ENCODE measurements at places on chromosomes 7 and 10.
A peak's percentile ranks its signal among the peaks of the same experiment; 100 is the strongest.

- DNase-seq, result no peak
These were observed 207.6 kb downstream of the AHR start for GRCh38 chr7:17506095-17506494.

GRCh38 chr10:11035301-11035991 is 17.8 kb downstream of the CELF2 start:
- DNase-seq, result peak; percentile 62

GRCh38 chr7:127647636-127648035 is 4.4 kb upstream of the SND1 start:
- DNase-seq, result no peak

DNA sequence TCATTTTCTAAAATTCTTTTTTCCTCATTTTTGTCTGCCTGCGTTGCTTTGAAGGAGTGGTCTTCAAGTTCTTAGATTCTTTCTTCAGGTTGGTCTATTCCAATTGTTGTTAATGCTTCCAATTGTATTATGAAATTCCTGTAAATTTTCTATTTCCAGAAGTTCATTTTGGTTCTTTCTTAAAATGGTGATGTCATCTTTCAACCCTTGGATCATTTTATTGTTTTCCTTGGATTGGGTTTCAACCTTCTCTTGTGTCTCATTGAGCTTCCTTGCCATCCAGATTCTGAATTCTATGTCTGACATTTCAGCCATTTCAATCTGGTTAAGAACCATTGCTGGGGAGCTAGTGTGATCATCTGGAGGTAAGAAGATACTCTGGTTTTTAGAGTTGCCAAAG is 33.1 kb downstream of the PNLIPRP2 start:
- no peak for DNase-seq

- DNase-seq, result no peak
These were observed 54.4 kb downstream of the MTPAP start for GRCh38 chr10:30294476-30295240.

DNA sequence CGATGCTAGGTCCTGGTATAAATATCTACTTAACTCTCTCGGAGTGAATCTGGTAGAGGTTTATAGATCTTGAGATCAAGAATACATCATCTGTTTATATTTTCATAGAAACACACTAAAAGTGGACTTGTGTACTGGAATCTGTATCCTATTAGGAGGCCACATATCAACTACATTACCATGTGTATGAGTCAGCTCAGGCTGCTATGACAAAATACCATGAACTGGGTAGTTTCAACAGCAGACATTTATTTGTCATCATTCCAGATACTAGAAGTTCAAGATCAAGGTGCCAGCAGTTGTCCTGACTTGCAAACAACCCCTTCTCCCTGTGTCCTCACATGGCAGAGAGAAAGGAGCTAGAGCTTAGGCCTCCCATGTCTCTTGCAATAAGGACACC is 113.9 kb upstream of the PFKP start:
- DNase-seq, result no peak

DNA sequence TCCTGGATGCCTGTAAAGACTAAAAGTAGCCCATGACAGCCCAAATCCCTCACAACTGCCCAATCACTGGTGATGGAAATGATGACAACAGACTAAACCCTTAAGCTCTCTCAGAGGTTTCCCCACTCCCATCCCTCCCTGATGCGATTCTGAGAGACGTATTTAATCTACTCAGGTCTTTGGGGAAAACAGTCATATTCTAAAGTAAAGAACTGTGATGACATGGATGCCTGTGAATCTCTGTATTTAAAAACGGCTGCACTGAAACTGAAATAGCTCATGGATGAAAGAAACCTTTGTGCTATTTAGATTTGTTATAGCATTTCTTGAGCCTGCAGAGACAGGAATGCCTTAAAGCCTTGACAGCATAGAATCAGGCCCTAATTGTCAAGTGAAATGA is 28.5 kb downstream of the VPS41 start:
- no peak for DNase-seq

- no peak for DNase-seq
These were observed 29.3 kb upstream of the KMT2E start for GRCh38 chr7:104984585-104985258.

GRCh38 chr10:91762878-91763277 is 35.3 kb upstream of the TNKS2 start:
- no peak for DNase-seq

DNA sequence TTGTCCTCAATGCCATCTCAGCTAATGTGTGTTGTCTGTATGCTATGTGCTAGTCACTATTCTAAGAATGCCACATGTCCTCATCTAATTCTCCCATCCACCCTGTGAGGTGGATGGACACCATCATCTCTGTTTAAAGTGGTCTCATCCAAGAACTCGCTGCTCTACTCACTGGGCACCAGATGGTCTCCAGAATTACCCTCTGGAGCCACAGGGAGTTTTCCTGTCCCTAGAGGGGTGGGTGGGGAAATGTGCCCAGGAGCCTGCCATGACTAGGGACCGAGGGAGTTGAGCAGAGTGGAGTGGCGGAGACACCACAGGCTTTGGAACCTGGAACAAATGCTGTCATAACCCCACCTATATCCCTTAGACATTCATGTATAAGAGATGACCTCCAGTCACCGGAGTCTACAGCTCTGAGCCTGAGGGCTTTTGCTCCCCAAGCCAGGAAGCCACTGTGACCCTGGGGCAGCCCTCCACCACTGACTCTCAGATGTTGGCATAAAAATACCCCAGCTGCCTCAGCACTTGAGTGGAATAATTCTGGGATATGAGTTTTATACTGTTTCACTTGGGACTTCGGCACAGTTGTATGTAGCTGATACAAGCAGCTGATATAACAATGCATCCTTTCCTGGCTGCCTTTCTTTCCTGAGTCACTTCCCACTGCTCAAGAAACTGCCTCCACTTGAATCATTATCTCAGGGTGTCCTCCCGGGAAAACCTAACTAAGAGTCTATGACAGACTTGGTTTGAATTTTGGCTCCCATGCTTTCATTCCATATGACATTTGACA is 61.5 kb upstream of the RAPGEF5 start:
- DNase-seq, result no peak

DNA sequence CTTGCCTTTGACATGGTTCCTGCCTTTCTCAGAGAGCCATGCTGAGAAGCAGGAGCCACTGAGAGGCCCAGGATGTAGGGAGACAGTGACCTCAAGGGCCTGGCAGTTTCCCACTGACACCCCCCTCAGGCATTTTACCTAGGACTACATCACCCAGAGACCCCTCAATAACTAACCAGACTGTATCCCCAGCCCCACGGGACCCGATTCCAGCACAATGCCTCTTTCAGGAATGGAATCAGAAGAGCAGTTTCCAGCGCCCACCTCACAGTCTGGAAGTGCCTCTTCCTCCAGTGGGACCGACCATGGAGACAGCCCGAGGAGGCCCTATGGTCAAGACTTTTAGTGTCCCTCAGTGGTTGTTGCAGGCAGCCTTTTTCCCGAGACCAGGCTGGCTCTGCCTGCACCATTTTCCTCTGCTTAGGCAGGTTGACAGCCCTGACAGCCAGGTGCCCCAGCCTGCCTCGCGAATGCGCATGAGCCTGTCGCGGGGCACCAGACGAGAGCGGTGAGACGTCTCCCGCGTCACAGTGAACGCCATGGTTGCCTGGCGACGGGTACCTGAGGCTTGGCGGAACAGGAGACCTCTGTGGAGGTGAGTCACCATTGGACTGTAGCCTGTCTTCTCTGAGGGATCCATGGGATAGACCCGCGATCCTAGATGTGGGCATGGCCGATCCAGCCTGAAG is 28.4 kb upstream of the ZNF273 start:
- DNase-seq, result no peak

DNA sequence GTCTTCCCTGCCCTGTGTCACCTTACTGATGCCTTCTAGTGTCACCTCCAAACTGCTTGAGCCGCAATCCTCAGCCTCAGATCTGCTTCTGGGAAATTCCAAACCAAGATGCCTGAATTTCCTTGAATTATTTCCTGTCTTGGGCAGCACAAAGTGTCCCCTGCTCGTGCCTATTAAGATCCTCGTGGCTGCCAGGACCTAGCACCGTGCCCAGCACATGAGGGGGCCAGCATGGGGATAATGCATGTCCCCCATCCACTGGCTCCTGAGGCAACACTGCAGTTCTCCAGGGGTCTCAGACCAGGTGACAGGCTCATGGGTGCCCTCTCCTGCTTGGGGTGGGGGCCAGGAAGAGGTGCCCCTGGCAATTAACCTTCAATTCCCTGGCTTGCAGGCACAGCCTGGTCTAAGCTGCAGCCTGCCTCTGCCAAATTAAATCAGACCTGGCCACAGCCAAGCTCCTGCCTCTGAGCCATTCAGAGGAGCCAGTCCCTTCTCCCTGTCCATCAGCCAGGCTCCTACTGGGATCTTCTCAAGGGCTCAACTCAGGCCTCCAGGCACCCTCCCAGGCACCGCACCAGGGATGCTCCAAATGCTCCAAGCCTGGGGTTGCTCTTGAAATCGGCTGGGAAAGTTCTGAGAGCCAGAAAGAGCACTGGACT is 146.6 kb downstream of the SH3PXD2A start:
- no peak for DNase-seq
